Stimulated activated CD4-positive, alpha-beta T cell treated with anti-CD3 and anti-CD28 coated beads, Interleukin-4, amount 100 ng/mL, for 4 hours (primary cell): ENCODE measurements at places on chromosomes 11 and 22.

GRCh38 chr11:40401132-40401853 lies 1058.2 kb downstream of the LRRC4C start:
- DNase-seq = no peak

DNA sequence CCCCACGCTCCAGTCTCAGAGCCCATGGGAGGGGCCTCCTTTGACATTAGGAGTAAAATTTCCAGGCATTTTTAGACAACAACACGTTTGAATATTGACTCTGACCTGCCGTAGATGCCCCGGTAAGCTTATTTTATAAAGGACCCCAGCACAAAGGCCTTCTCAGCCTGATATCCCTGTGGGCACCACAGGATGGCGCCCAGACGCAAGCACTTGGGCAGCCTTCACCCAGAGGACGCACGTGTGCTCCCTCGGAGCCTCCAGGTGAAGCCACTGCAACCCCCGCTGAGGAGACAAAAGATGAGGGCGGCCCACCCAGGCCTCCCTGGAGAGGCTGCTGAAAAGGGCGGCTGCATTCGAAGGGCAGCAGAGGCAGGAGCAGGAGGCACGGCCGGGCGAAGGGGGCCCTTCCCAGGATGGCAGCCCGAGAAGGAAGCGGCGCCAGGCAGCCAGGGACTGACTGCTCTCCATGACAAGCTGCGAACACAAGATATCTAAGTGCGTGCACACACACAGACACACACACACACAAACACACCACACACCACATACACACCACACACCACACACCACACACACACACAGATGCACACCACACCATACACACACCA lies 15.2 kb upstream of the TH start:
- peak; percentile 44 for DNase-seq

GRCh38 chr11:9211322-9211721 lies 53.8 kb downstream of the DENND5A start:
- no peak for DNase-seq

DNA sequence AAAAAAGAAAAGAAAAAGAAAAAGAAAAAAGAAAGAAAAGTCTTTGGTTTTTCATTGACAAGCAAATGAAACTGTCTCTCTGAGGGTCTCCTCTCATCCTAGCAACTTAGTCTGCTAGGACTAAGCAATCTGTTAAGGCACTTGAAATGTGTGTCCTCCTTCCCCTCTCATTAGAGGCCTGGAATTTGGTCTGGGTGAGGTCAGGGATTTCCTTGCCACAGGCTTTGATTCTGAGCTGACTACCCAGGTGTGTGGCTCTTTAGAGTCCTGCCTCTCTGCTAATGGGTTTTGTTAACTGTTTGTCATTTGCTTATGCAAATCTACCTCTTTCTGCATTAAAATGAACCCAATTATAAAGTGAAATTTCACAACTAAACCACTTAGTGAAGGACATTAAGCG lies 18.3 kb upstream of the PKNOX2 start:
- DNase-seq = no peak

- DNase-seq = no peak
Observed at GRCh38 chr11:17596310-17596669, 49.2 kb downstream of the OTOG start.

DNA sequence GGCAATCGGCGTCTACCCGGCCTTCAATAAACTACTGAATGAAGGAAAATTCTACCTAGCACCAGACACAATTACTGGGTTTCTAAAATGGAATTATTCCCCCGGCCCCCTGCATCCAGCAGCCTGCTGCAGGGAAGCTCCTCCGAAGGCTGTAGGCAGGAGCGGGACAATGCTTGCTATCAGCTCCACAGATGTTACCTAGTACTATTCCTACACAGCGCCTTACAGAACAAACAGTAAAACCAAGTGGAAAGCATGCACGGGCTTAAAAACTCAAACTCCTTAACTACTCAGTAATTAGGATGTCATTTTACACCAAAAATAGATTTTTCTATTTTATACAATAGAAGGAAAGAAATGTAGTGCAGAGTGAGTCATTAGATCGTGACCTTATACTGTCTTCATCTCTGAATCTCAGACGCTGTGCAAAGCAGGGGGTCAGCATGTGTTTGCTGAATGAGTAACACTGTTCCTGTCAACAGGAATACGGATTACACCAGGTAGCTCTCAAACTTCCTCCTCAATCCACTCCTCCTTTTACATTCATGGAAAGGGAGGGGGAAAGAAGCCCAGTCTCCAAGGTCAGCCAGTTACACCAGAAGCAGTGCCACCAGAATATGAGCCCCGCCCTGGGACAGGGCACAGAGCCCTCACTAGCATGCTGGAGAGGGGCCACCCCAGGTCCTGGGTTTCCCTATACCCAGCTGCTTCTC lies 74.9 kb downstream of the PACSIN2 start:
- no peak for DNase-seq

DNA sequence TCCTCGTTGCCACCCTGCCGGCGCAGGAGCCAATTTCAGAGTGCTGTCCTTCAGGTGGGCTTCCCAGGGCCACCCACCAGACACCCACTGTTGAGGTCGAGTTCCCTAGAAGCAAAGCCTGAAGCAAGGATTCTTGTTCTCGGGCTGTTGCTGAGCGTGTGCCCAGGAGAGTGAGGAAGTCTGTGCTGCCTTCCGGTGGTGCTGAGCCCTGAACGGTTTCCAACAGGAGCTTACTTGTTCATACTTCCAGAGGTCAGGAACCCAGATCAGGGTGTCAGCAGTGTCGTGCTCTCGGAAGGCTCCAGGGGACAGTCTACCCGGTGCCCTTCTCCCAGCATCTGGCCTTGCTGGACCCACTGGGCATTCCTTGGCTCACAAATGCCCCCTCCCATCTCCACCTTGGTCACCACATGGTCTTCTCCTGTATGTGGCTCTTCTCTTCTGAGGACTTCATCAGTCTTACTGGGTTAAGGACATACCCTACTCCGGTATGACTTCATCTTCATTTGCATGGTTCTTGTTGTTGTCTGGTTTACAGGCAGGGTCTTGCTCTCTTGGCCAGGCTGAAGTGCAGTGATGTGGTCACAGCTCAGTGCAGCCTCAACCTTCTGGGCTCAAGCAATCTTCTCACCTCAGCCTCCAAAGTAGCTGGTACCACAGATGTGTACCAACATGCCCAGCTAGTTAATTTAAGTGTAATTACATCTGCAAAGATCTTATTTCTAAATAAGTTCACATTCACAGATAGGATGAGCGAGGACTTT lies 11.2 kb downstream of the SLC25A1 start:
- no peak for DNase-seq

DNA sequence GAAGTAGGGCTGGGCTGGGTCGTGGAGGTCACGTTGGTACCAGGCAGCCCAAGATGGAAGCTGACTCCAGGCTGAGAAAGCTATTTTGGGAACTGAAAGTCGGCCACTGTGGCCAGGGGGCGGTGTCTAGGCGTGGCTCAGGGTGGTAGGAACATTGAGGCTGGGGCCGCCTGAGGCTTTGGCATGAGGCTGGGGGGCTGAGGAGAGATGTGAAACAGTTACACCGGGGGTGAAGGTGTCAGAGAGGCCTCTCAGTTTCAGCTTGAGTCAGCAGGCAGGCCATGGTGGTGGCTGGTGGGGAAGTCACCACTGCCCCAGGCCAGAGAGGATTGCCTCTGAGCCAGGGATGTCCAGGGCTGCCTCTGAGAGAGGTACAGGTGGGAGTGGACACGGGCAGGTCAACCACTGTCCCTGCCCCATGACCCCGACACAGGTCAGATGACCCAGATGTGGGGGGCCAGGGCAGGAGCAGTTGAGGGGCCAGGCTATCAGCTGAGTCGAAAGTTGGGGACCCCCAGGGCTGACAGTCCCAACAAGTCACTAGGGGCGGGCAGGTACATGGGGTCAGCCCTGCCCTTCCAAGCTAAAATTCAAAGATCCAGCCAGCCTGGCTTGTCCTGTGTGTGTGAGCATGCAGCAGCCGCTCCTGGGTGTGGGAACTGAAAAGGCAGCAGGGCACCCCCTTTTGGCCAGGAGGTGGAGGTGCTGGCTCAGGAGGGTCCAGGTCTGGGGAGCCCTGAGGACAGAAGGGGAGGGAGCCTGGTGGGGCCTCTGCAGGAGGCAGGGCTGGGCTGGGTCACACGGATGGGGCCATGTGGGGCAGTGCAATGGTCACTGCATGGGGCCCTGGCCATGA lies 7.2 kb downstream of the KCNK7 start:
- peak; percentile 60 for DNase-seq

GRCh38 chr11:123196060-123196714 lies 1.1 kb upstream of the CLMP start:
- DNase-seq = no peak

GRCh38 chr11:131763193-131763890 lies 392.9 kb downstream of the NTM start:
- DNase-seq = no peak

- no peak for DNase-seq
Observed at GRCh38 chr11:113664069-113664980, 41.8 kb downstream of the TMPRSS5 start.

GRCh38 chr11:66920978-66921784 lies 37.0 kb downstream of the PC start:
- no peak for DNase-seq

GRCh38 chr22:35563211-35563610 lies 22.6 kb downstream of the RASD2 start:
- no peak for DNase-seq

DNA sequence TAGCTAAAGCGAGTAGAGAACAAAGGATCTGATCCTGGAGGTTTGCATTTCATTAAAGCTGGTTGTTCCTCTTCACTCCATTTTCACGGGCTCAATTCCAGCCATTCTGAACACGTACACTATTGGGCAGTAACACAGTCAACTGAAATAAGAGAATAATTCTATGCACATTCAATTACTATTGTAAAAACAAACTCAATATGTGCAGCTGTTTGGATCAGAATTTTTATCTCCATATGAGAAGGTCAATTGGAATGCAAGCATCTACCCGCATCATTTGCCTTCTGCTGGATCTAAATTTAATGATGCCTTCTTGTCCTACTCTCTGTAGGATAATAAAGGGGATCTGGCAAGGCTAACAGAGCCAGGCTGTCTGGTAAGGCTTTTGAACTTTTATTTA lies 562.8 kb upstream of the CCDC179 start:
- DNase-seq = no peak

DNA sequence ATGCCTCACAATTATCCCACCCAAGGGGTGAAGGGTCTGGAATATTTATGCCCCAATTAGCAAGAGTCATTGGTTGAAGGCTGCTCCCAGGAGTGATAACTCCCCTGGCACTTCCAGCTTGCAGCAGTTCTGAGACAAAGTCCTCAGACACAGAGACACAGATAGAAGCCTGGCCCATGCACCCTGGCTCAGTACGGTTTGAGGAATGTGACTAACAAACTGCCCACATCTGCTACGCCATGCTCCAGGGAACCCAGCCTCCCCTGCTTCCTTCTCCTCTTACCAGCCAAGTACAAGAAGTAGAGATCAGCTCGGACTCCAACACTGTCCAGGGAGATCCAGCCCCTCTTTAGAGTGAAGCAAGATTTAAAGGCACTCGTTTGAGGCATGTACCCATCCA lies 48.5 kb upstream of the BMAL1 start:
- no peak for DNase-seq

DNA sequence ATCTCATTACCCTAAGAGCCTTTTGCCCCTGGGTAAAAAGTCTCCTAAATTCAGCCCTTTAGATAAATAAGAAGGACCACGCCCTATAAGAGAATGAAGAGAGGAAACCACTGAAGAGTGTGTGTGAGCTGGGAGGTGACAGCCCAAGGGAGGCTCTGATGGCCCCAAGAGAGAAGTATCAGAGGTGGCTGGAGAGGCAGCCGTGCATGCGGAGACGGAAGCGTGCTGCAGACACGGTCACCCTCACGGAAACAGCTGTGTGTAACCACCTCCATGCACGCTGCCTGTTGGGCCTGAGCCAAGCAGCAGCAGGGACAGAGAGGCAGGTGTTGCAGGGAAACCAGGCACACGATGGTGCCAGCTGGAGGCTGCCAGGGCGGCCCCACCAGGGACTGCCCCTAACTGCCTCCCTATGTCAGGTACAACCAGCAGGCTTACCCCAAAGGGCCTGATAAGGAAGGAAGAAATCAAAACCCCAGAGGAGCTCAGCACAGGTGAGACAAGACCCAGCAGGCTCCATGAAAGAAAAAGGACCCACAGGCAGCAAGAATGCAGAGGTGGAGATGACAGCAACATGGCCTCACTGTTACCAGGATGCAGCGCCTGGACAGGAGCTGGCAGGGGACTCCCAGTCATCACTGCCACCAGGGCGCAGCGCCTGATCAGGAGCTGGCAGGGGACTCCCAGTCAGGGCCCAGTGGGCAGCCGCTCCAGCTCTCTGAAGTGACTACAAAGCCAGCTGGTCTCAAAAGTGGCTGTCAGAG lies 7.8 kb downstream of the LARGE2 start:
- no peak for DNase-seq

DNA sequence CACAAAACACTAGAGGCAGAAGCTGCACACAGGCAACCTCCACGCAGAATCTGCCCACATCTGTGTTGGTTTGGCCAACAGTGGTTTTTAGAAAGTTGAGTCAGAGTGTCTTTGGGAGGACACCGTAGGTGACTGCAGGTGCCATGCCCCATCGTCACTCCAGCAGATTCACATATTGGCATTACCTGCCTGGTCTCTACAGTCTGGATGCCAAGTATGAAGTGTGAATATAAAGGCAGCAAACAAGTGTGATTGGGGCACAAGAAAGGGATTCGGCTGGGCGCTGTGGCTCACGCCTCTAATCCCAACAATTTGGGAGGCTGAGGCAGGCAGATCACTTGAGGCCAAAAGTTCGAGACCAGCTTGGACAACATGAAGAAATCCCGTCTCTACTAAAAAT lies 11.0 kb upstream of the FXYD2 start:
- DNase-seq = no peak

DNA sequence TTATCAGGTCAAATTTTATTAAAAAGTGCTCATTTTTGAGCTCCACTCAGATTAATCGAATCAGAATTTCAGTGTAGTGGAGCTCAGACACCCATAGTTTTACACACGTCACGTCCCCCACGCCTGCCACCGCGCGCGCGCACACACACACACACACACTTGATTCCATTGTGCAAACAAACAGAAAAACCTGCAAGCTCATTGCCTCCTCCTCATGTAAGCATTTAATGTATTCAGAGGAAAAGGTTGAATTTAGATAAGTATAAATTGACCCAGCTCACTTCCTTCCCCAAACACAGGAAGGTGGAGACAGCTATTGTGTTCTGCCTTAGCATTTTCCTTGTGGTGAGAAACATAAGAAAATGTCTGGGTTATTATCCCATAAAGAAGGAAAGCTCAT lies 336.7 kb downstream of the LUZP2 start:
- no peak for DNase-seq

DNA sequence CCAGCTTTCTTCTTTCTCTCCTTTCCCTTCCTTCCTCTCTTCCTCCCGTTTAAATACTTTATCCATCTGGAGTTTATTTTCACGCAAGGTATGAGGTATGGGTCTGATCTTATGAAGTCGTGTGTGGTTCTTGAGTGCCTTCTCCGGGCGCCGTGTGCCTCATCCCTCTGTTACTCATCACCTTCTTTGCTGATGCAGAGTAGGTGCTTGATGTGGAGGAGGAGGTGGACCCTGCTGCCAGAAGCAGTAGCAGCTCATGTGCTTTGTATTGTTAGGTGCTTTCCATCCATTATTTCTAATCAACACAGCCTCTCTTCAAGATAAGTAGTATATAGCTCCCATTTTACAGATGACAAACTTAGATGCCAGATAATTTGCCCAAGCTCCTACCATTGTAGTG lies 47.0 kb downstream of the TNRC6B start:
- peak; percentile 74 for DNase-seq
